Cerebellar nuclear complex (tissue), 1 donor: ENCODE measurements at places on chromosomes 7 and 10.

DNA sequence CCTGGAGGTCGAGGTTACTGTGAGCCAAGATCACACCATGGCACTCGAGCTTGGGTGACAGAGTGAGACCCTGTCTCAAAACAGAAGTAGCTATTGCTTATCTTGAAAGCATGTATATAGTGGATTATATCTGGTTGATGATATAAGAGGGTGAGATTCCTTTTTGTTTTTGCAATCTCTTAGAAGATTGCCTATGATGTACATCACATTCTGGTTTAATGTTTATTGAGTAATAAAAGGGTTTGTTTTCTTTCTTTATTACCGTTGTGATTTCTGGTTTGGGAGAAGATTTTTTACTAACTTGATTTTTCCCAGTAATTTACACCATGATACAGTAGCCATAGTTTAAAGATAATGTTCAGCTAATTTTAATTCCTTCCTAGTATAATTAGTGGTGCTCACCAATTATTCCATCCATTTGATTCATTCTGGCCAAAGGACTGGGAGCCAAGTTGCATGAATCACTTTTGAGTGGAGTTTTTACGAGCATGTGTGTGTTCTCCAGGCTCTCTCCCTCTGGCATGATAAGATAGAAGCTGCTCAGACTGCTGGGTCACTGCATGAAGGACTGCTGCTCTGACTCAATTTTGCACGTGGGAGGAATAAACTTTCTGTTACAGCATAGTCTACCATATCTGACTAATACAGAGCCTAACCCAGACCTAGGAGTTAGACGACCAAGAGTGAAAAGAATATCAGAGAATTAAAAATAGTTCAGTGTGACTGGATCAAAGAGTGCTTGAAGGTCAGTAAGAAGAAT lies 13.5 kb upstream of the TSPAN13 start:
- no peak for DNase-seq

DNA sequence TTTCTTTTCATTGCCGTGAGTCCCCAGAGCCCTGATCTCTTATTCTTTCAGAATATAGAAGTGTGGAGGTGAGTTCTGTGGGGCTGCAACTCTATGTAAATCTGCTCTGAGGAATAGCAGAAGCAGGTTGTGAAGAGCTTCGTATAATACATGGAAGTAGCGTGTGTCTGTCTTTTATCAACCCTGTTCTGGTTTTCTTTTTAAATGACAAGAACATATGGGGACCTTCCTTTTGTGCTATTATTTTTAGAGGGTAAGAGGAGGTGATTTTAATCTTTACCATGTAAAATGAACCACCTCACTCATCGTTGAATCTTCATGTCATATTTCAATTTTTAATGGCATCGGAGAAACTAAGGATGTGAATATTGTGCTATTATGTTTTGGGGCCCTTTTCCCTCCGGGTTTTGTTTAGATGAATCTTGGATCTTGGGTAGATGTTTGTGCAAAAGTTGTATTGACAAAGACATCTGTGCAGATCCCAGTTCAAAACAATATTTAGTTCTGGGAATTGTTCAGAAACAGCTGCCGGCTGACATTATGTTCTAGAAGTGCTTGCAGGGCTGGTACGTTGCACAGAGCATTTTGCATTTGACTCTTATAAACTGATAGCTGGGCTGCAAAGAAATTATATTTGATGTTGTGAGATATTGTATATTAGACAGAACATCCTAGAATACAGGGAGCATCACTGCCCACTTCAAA lies 46.7 kb downstream of the PLXDC2 start:
- no peak for DNase-seq

DNA sequence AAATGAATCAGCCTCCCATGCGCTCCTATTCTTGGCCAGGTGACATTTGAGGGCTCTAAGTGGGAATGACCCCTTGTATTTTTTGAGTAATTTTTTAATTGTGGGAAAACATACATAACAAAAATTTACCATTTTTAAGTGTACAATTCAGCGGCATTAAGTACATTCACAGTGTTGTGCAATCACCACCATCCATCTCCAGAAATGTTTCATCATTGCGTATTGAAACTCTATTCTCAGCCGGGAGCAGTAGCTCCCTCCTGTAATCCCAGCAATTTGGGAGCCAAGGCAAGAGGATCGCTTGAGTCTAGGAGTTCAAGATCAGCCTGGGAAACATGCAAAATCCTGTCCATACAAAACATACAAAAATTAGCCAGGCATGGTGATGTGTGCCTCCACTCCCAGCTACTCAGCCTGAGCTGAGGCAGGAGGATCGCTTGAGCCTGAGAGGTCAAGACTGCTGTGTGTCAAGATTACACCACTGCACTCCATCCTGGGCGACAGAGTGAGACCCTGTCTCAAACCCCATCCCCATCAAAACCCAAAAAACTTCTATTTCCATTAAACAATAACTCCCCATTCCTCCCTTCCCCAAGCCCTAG lies 2.5 kb downstream of the ANTXRL start:
- no peak for DNase-seq

DNA sequence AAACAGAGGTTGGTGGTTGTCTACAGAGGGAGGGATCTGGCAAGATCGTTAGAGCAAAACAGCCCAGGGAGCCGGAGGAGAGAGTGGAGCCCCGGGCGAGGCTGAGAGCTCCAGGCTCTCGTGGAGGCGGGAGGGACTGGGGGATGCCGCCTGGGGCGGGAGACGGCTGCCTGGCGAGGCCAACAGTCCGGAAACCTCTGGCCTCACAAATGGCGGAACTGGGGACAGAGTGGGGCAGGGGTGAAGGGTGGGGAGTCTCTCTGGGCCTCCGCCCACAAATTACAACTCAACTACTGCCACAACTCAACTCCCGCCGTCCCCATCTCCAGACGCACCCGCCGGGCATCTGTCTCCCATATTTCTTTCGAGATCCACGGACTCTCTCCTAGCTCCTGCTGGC lies 47.7 kb downstream of the CLEC2L start:
- no peak for DNase-seq

GRCh38 chr7:96285579-96285978 lies 36.3 kb downstream of the SLC25A13 start:
- DNase-seq = no peak

DNA sequence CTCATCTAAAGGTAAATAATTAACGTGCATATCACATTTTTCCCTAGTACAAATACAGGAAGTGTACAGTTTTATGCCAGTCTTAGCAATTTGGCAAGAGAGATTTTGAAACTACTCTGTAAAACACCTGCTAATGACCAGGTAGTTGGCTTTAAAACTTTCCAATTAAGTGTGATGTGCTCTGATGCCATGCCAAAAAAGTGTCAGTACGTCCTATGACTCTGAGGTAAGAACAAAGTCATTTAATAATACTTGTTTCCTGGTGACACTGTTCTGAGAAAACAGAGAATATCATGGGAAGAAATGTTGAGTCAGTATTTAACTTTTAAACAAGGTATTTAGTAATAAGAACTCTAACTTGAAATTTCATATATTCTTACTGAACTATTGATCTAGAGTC lies 9.6 kb downstream of the PDZD8 start:
- DNase-seq = no peak

DNA sequence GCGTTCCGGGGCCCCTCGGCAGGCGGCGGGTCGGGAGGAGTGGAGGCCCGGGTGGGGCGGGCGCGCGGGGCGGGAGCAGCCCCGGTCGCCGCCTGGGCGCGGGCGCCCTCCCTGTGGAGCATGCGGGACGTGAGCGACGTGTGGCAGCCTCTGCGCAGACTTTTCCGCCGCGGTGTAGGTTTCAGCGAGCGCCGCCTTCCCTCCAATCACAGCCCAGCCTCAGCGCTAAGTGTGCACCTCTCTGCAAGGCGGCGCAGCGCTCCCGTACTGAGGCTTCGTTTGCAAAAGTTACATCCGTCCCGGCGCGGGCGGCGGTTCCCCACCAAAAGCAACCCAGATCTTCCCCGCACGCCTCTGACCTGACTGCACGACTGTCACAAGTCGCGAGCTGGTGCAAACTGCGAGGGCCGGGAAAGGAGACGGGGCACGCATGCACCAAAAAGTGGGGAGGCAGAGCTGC lies 1.2 kb upstream of the PFKFB3 start:
- DNase-seq = no peak

DNA sequence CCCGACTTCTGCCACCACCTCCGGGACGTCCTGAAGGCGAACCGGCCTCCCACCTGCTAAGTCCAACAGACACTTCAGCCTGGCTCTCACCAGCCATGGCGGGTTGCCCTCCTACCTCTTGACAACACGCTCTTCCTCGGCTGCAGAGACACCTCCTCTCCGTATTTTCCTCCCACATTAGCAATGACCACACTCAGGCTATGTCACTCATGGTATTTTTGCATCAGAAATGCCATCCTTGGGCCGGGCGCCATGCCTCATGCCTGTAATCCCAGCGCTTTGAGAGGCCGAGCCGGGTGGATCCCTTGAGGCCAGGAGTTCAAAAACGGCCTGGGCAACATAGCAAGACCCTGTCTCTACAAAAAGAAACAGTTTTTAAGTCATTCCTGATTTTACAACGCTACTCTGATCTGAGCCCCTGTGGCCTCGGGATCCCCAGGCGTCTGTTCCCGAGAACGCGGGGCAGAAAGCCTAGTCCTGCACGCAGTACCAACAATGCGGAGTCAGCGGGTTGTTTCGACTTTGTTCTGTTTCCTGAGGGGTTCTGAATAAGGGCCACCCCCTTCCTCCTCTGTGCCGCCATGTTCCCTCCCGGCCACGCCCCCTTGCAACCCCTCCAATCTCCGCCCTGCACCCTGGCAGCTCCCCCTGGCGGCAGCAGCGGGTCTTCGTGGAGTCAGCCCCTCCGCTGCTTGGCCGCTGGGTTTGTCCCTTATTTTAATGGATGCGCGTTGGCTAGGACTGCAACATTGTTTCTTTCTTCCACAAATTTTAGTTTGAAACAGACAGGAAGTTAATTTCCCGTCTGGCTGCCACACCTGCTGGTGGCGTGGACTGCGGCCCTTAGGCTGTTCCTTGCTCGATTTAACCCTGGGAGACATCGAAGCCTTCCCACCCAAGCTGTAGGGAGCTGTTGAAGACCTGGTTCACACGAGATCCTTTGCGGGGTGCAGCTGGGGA lies 9.7 kb upstream of the ZFAND2A start:
- DNase-seq = peak; percentile 25

- no peak for DNase-seq
Observed at GRCh38 chr10:79559726-79560125, 481 bp downstream of the SFTPA2 start.

DNA sequence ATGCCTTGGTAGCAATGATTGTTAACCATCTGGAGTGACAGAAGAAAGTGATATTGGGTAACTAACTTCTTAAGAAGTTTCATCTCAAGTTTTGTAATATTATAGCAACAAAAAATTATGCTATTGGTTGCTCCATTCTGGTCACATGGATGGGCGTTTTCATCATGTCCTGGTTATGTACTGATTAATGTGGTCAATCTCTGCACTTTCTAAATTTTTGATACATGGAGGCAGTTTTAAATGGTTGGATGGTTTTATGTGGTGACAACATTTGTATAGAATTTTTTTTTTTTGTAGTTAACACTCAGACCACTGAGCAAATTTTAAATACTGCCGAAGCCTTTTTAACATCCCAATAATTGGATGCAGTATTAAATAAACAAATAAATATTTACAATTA lies 55.2 kb upstream of the CCAR1 start:
- DNase-seq = no peak

DNA sequence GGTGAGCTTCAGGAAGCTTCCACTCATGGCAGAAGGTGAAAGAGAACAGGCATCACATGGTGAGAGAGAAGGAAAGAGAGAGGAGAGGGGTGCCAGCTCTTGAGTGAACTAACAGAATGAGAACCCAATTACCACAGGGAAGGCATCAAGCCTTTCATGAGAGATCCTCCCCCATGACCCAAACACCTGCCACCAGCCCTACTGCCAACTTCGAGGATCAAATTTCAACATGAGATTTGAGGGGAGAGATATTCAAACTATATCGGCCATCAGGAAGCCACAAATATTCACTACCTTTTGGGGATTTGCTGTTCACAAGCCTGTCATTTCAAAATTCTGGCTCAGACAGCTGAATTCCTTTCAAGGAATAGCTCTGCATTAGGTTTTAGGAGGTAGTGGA lies 39.9 kb upstream of the SMNDC1 start:
- no peak for DNase-seq
